ENCODE measurements at places on chromosomes 16 and 17.

DNA sequence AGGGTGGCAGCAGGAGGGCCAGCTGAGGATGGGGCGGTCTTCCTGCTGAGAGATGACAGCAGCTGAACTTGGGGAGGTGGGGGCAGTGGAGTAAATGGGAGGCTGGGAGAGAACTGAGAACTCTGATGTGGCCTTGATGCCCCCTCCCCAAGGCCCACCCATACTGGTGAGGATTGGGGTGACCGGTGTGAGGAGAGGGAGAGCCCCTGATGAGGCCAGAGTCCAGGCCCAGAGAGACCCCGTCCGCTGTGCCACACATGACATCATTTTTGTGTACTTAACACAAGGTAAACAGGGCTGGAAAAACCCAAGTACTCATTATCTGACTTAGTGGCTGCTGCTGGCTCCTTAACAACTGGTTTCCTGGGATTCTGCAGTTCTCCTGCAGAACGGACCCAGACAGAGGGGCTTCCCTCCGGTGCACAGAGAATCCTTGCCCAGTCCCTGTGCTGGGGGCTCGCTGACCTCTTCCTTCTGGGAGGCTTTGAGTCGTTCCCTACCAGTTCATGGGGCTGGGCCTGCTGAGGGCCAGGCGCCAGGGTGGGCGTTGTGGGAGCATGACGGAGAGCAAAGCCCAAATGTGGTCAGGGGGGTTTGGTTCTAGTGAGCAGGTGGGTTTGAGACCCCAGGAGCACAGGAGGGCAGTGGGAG, 207.6 kb downstream of the RAB11FIP4 start:
- DNase-seq, result no peak

GRCh38 chr17:36730095-36730808, 128.9 kb downstream of the MRM1 start:
- no peak for DNase-seq

- DNase-seq, result no peak
Measured at GRCh38 chr17:56297184-56297583, 143.9 kb downstream of the ANKFN1 start.

GRCh38 chr17:804541-805435, 22.6 kb downstream of the MRM3 start:
- no peak for DNase-seq

DNA sequence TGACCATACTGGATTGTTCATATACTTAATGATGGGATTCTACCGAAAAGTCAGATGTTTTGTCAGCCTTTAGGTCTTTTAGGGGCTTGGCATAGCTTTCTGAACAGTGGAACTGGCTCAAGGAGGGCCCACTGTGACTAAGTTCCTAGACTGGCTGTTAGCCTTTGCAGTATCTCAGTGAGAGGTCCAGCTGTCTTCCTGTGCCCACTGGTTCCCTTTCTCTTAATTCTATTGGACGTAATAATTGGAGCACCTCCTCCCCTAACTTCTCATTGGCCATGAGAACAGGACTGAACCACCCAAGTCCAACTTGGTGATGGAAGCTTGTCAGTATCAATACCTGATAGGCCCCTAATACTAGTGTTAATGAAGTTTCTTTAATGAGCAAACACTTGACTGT, 13.5 kb downstream of the KPNA2 start:
- no peak for DNase-seq

DNA sequence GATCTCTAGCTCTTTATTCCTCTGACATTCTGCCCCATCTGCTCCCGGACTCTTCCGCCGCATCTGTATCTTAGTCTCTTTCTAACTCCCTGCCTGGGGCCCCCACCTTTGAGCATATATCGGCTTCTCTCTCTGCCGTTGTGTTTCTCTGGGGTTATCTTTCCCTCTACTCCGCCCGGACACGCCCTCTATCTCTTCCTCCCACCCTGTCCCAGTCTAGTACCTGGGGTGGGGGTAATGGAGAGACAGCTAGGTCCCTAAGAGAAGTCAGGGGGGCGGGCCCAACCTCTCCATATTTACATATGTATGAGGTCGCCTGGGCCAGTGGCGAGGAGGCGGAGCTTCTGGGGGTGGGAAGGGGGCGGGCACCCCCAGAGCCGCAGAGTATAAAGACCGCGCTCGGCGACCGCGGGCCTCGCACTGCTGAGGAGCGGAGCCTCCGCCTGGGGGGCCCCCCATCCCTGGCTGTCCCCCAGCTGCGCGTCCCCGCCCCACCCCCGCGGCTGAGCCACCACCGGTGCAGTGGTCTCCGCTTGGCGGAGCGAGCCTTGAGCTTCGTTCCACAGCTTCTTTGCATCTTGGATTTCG, at the start of gene ATP1B2:
Gene ATP1B2, plus strand, starts transcription at position 418 of the 588 bp plus-strand sequence. CDS start 593 bp downstream, outside the sequence.
- peak; percentile 59 for DNase-seq

DNA sequence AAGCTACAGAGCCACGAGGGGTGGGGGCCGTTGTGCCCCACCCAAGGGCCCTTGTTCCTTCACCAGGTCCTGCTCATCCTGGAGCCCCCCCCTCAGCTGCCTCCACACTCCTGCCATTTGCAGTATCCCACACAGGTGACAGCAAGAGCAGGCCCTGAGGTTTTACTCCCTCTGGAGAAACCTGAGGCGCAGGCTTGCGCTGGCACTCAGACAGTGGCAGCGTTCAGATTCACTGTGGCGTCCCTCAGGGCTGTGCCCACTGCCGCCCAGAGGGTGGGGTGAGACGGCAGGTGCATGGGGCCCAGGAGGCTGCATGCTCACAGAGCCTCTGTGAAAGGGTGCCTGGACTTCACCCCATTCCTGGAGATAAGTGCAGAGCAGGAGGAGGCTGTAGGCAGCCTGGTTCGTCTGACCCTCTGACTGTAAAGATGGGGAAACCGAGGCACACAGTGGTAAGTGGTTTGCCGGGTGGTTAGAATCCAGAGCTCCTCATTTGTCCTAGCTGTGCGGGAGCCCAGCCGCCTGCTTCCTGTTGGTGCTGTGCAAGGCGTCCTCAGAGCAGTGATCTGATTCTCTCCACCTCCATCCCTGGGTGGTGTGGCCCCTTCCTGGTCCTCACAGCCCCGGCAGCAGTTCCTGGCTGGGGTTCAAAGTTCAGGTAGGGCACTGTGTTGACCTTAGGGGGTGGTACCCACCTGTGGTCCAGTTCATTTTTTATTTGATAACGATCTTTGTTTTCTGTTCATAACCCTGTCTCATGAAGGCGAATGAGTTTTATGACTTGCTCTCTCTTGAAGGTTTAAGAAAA, 1.6 kb downstream of the SPIRE2 start:
- DNase-seq, result no peak

DNA sequence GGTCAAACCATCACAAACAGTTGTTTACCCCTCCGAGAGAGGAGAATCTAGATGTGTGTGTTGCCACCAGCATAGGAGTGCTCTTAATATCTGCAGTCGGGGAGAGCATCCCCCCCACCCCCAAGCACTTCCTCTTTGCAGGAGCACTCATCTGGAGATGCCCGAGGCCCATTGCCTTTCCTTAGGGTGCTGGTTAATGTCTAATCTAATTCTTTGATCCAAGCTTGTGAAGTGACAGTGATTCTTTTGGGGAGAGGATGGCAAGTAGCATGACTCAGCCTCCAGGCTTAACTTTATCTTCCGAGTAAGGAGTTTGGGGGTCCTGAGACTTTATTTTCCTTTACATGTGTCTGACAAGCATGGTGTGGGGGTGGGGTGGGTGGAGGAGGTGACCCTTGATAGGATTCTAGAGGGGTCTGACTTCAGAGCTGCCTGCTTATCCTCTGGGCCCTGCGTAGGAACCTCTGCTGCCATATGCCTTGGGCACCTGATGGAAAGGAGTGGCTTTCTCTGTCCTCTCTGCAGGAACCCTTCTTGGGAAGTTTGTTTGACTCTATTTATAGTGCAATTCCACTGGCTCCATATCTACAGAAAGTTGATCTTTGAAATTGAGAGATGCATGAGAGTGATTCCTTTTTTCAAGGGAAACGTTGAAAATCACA, 207.1 kb downstream of the SPECC1 start:
- DNase-seq, result no peak

- DNase-seq, result no peak
Measured at GRCh38 chr16:78574571-78574970, 475.1 kb downstream of the WWOX start.
